ENCODE measurements at places on chromosomes 16 and 17. TPM values are rescaled to one million over a fixed set of nuclear protein-coding genes. Genes with fewer than 3 reads are reported as not detected.

- no peak for DNase-seq
Measured at GRCh38 chr17:34242587-34243363, 12.3 kb upstream of the CCL2 start.

FSCN2 gene
- 0.45 TPM for total RNA-seq

DNA sequence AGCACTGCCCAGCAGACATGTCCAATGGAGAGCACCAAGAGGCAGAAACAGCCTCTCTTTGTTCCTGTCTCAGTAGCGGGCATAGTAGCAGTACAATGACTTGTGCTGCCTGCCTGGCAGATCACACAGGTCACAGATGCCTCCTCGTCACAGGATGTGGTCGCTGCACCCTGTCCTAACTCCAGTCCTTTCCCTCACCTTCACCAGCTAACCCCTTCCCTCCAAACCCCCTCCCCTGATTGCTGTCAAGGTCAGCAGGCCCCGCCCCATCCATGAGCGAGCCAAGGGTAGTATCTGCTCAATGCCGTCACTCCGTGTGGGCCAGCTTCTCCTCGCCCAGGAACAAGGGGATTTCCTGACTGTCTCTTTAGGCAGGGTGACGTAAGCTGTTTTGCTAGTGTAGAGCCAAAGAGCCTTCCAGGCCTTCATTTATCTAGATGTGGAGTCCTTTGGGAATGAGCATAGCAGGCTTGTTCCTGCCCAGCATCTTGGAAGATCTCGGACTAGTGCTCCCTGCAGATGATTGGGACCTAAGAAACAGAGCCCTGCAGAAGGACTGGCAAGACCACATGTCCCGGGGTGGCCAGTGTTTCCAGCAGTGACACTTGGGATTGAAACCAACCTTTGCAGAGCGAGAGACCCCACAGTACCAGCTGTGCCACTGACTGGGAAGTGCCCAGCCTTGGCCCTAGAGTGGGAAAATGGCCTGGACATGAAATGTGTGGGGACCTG lies 75.9 kb upstream of the TNRC6C start:
- DNase-seq: peak; percentile 89

GRCh38 chr17:69605571-69605970 lies 191.1 kb downstream of the MAP2K6 start:
- DNase-seq: no peak

- DNase-seq: no peak
Measured at GRCh38 chr16:56279132-56279531, 87.8 kb downstream of the GNAO1 start.

GRCh38 chr17:6108382-6108781 lies 38.2 kb downstream of the WSCD1 start:
- no peak for DNase-seq

GRCh38 chr17:5055543-5055942 lies 20.3 kb upstream of the SLC52A1 start:
- DNase-seq: no peak

DNA sequence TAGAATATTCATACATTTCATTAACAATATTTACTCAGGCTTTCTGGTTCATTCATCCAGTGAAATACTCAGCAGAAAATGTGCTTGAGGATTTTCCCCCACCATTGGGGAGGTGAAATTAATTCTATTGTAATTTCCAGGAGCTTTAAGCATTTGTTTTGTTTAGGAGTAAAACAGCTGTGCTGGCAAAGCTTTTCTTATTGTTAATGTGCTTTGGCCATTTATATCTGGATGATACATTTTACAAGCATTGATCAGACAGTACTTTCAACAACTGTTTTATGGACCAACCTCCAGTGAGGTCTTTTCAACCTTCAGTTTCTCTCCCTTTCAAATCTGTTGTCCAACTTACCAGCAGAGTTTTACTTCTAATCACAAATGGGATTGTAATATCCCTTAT lies 672.4 kb downstream of the CDH11 start:
- DNase-seq: no peak

DNA sequence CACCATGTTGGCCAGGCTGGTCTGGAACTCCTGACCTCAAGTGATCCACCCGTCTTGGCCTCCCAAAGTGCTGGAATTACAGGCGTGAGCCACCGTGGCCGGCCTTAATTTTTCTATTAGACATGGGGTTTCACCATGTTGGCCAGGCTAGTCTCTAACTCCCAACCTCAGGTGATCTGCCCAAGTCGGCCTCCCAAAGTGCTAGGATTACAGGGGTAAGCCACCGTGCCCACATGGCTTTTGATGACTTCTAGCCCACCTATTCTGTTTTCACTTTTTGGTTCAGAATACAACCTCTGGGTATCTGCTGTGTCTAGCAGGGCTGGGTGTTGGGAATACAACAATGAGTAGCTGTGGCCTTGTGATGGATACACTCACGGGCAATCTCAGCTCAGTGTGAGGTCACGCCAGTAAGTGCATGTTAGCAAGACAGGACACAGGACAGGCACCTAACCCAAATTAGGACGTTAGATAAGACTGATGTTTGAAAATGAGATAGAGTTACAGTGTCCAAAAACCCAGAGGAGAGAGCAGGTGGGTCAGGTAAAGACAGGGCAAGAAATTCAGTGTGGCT lies 14.1 kb upstream of the YWHAE start:
- DNase-seq: no peak

- DNase-seq: no peak
Measured at GRCh38 chr17:37344519-37344918, 31.3 kb upstream of the C17orf78 start.

GRCh38 chr16:50808929-50809538 lies 67.1 kb downstream of the CYLD start:
- no peak for DNase-seq

DNA sequence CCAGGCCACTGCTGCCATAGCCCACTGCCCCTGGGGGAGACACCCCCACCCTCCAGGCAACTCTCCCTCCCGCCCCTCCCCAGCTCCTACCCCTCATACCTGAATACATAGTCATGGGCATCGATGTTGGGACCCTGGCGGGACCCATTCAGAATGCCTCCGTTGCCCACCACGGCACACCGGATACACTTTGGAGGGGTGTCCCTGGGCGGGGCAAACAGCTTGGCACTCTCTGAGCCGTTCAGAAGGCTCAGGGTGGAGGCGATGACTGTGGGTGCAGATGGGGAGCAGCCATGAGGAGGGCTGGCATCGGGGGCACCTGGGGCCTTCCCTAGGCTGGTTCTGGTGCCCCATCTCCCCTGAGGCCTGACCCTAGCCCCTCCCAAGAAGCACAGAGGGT lies 12.6 kb downstream of the ST6GALNAC2 start:
- DNase-seq: no peak

C16orf89 gene
- total RNA-seq: 9.2 TPM

DNA sequence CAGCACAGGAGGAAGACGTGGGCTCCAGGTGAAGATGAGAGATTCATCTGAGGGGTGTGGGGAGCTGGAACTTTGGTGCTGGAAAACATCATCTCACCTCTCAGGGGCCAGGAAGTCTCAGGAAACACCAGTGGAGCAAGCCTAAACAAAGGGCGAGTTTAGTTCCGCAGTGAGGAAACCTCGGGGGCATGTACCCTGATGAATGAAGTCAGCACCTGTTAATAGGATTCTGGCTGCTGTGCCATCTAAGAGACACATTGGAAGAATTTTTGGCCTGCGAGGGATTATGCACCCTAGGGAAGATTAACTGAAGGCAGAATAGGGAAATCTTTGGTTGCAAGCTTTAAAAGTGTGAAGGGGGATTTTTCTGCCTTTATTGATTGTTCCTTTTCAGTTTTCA lies 94.7 kb upstream of the CACNG5 start:
- no peak for DNase-seq

DNA sequence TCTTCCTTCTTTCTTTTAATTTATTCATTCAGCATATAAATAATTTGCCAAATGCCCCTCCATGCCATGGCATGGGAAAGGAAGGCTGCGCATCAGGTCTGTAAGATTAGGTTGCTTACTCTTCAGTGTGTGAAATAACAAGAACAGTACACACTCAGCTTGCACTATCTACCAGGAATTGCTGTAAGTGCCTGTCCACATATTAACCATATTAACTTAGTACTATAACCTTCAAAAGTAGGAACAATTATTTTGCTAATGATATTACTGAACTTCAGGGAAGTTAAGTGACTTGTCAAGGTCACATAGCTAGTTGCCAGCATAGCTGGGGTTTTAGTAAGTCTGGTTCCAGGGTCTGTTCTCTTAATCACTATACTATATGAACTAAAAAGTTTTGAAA lies 89.2 kb upstream of the PMFBP1 start:
- no peak for DNase-seq

GRCh38 chr16:47140686-47141085 lies 3.1 kb downstream of the NETO2 start:
- no peak for DNase-seq

GRCh38 chr16:49696414-49697101 lies 159.4 kb downstream of the ZNF423 start:
- no peak for DNase-seq

DNA sequence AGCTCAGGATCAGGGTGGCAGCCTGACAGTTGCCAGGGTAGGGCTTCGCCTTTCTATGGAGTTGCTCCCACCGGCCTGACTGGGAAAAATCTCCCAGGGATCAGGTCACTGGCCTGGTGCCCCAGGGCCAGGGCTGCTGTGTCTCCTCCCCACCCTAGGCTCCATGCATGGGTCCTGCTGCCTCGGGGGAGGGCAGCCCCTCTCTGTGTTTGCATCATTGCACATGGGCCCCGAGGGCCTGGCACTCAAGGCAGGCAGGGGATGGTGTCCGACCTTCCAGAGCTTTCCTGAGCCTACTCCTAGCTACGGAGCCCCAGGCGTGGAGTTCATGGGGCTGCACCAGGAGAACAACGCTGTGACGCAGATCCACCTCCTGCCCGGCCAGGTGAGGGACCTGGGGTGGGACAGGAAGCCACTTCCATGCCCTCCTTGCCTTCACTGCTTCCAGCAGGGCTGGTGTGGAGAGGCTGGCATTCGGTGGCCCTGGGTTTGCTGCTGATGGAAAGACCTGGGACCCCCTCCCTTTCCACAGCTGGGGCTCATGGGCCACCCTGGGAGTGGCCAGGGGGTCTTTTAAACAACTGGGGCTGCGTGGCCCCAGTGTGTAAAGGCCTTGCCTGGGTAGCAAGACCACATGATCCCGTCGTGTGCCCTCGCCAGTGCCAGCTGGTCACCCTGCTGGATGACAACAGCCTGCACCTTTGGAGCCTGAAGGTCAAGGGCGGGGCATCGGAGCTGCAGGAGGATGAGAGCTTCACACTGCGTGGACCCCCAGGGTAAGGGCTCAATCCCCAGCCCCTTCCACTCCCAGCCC lies 29.5 kb upstream of the MYO15B start:
- peak; percentile 33 for DNase-seq

ATP2A3 gene
- total RNA-seq: 10.5 TPM

GRCh38 chr17:29293890-29294579 lies at the start of gene NUFIP2:
NUFIP2 (minus strand) TSS chr17:29294148; CDS start chr17:29294059, 89 bp downstream.
- DNase-seq: peak; percentile 100

DNA sequence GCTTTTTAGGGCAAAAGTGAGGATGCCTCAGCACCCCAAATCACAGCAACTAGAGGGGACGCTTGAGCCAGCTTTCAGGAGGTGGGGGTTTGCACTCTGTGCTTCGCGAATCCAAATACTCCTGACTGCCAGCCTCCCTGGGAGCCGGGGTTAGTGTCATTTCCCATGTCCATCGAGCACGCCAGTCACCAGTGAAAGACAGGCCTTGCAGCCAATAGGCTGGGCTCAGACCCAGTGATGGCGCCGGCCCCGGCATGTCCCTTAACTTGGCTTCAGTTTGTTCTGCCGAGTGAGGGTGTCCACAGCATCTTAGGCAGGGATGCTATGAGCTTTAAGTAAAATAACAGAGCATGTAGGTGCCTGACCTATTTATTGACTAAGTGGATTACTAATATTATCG lies 50.9 kb upstream of the CDC42EP4 start:
- no peak for DNase-seq

DNA sequence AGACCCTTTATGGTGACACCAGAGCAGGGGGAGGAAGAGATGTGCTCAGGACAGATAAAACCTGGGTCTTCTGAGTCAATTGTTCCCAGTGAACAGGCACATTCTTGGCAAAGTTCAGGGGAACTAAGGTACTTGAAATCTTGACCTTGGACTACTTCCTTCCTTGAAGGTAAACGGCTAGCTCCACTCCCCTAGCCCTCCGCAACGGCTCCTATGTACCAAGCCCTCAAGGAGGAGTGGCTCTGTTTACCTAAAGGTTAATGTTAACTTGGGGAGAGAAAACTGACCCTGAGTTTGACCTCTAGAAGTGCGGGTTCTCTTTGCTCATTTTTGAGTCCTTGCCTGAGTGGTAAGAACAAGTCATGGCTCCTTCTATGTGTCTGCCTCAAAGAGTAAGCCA lies 7.8 kb downstream of the TTLL6 start:
- no peak for DNase-seq

GRCh38 chr17:81902023-81902652 lies at the start of gene NPB:
NPB (plus strand) TSS chr17:81902238; CDS start chr17:81902278, 40 bp downstream.
- DNase-seq: peak; percentile 81

- DNase-seq: no peak
Measured at GRCh38 chr16:5451641-5452040, 354.0 kb upstream of the EEF2KMT start.

FOXL1 gene
- total RNA-seq: 1.8 TPM

DNA sequence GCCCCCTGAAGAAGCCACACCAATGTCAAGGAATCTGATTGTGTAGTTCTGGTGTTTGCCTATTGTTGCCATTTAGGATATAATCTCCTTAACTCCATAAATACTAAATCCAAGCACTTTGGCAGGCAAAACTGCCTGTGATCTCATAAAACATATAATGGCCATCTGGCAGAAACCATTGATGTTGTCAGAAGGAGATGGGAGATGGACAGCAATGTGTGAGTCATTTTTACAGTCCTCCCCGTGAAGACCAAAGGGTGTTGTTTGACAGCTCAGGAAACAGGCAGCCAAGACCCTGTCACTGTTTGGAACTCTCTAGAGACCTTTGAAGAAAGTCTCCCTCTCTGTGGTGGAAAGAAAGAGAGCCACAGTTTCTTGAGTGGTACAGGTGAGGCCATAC lies 454.1 kb downstream of the HS3ST3B1 start:
- DNase-seq: no peak

MEOX1 gene
- 4.7 TPM for total RNA-seq

DNA sequence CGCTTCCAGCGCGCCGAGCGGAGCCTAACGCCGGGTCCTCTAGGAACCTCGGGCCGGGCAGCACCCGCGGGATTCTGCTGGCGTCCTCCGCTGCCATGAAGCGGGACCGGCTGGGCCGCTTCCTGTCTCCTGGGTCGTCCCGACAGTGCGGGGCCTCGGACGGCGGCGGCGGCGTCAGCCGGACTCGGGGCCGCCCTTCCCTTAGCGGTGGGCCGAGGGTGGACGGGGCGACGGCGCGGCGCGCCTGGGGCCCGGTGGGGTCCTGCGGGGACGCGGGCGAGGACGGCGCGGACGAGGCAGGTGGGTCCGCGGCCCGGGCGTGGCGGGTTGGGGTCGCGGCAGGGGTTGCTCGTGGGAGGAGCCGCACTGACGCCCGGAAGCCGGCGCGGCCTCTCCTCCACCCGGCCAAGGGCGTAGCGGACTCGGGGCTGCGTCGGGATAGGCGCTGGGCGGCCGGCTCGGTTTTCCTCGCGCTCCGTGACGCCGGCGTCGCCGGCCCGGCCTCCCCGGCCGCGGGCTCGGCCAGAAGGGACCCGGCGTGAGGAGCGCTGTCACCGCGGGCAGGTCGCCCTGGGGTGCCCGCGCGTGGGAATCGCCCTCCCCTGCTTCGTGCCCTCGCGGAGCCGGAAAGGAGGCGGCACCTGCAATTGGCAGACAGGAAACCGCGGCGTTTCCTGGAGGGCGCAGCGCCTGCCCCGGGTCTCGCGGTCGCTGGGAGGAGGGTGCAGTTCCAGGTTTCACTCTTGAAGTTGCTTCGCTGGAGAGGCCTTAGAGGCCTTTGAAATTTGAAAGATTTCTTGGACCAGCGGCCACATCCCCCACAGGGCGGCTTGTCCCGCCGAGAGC lies 432 bp downstream of the ZNF276 start:
- peak; percentile 89 for DNase-seq

Data from right cardiac atrium (tissue), 5 donors.